ENCODE measurements at places on chromosomes 2 and 18.

GRCh38 chr2:200749631-200750322 is 61.9 kb upstream of the BZW1 start:
- peaks cover 3% of the 10 kb centered on the region for H3K27me3 ChIP-seq
- H3K4me1 ChIP-seq: no peaks in the 10 kb centered on the region
- H3K27ac ChIP-seq: no peak overlapping the region
- DNase-seq: no peak

DNA sequence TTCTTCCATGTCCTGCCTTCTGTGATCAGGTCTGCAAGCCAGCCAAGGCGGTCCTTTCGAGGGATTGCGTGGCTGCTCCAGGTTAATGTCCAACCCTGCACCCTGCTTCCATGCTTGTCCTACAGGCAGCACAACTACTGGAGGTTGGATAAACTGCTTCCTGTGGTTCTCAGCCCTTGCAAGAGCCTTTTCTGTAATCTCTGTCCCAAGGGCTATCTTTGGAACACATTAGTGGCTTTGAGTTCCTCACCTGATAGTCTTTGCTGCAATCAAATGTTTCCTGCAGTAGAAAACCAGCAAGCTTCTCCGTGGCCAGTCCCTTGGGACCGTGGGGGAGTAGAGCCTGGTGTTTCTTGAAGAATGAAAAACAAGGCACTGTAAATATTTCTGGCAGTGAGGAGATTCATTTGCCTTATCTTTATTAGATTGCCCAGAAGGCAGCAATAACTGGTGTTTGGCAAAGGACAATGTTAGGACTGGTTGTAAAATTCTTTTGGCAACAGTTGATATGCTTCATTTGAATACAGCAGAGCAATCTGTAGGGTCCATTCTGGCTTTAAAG is 214.4 kb downstream of the FHOD3 start:
- no peaks in the 10 kb centered on the region for H3K36me3 ChIP-seq
- DNase-seq: no peak
- H3K27me3 ChIP-seq: peaks cover 11% of the 10 kb centered on the region
- H3K27ac ChIP-seq: no peak overlapping the region
- no peaks in the 10 kb centered on the region for H3K4me1 ChIP-seq

DNA sequence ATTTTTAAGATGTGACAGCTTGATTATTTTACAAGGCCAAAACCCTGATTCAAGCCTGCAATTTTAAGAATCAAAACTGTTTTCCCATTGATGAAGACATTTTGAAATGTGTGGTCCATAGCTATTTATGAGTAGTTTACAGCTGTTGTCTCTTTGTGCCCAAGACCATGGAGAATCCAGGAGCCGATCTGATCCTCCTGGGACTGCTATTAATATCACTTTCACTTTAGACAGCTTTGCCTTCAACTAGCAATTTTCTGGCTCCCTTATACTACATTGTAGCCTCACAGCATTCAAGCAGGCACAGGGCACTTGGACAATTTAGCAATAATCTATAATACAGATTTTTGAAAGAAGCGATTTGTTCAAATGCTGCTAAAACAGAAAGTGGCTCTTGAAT is 172.9 kb downstream of the SLC8A1 start:
- H3K36me3 ChIP-seq: no peaks in the 10 kb centered on the region
- no peak overlapping the region for H3K4me3 ChIP-seq
- no peak overlapping the region for H3K27ac ChIP-seq
- DNase-seq: no peak

DNA sequence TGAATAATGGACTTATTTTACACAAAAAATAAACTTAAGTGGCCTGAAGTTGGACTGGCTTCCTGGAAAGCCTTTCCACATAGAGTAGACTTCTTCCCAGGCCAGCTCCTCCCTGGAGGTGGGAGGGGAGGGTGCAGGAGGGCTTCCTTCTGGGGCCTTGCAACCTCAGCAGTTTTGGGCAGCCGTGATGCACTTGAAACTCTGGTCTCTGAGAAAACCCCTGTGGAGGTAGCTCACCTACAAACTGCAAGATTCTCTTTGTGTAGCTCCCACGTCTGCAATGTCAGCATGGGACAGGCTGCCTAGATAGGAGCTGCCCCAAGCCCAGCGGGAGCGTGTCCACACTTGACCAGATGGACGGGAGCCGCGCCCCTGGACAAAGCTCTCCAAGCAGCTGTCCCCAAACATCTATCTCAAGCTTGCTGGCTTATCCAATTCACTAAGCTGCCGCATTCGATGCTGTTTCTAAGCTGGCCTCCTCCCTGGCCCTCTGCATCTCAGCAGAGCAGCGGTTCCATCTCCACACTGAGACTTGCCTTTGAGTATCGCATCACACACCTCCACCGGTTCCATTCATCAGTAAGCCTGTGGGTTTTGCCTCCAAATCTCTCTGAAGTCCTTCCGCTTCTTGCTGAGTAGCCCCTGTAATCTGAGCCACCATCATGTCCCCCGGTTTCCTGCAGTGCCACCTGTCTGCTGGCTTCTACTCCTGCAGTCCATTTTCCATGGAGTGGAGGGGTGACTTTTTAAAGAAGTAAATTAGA is 1.6 kb upstream of the LPIN1 start:
- H3K4me1 ChIP-seq: peaks cover 54% of the 10 kb centered on the region
- no peaks in the 10 kb centered on the region for H3K27me3 ChIP-seq
- no peak overlapping the region for H3K27ac ChIP-seq
- H3K4me3 ChIP-seq: no peak overlapping the region
- no peaks in the 10 kb centered on the region for H3K36me3 ChIP-seq
- DNase-seq: peak; percentile 51

DNA sequence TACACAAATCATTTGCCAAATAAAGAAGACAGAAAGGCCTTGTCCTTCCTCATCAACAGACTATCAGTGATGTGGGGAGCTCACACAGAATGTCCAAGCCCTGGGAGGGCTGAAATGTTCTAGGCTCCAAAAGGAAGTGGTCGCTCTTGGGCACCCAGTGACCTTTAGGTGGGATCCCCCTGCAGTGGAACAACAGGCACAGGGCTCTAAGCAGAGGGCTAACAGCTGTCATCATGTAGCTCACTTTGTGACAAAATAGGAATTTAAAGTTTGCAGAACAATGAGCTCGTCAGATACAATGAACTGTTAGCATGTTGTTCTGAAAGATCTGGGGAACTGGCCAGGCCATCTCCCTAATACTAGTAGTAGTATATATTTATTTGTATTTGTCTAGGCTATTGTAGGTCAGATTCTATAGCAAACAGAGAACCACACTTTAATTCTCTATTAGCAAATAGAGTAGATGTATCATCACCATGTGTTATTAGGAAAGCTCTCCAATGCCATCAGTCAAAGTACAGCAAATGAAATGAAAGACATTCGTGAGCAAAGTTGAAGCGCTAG is 151.5 kb upstream of the MAP3K20 start:
- H3K4me3 ChIP-seq: no peak overlapping the region
- no peak for DNase-seq
- no peaks in the 10 kb centered on the region for H3K4me1 ChIP-seq
- H3K27me3 ChIP-seq: no peaks in the 10 kb centered on the region
- no peaks in the 10 kb centered on the region for H3K36me3 ChIP-seq

DNA sequence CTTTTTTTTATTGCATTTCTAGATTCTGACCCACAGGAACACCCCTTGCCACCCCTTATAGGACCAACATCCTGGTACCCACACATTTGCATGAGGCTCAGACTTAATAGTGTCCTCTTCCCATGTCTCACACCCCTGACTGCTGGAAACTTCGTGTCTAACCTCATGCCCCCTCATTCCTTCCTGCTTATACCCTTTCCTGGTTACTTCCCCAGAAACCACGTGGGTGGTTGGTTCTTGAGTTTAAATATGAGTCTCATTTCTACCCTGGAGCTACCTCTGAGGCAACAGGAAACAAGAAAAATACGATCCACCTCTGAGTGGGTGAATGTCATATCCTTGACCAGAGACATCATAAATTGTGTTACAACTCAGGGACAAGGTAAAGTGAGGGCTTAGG is 1.6 kb downstream of the TNP1 start:
- no peaks in the 10 kb centered on the region for H3K36me3 ChIP-seq
- H3K4me3 ChIP-seq: no peak overlapping the region
- no peak overlapping the region for H3K27ac ChIP-seq
- no peaks in the 10 kb centered on the region for H3K27me3 ChIP-seq
- DNase-seq: no peak

DNA sequence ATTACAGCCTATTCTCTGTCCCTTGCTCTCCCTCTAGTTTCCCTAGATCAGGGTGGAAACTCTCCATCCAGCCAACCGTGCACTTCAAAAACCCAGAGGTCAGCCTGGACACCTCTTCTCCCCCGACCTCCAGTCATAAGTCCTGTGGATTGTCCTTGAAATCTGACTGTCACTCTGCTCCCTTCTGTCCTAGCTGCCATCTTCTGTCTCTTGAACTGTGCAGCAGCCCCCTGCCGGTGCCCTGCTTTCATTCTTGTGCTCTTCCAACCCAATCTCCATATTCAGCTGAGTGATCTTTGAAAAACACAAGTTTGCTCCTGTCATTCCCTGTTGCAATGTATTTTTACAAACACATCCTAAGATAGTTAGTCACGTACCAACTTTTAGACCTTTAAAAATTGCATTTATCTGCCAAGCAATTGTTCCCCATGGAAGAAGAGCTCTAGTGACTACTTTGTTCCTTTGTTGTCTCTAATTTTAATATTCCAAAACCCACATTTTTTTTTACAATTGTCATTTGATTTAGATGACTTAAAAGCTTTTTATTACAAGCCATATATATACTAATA is 254.3 kb downstream of the CAMKMT start:
- peaks cover 18% of the 10 kb centered on the region for H3K4me1 ChIP-seq
- no peak for DNase-seq
- H3K27ac ChIP-seq: no peak overlapping the region
- H3K4me3 ChIP-seq: no peak overlapping the region
- H3K36me3 ChIP-seq: no peaks in the 10 kb centered on the region

GRCh38 chr18:24491927-24492834 is 31.7 kb downstream of the HRH4 start:
- H3K4me3 ChIP-seq: no peak overlapping the region
- H3K36me3 ChIP-seq: no peaks in the 10 kb centered on the region
- no peaks in the 10 kb centered on the region for H3K4me1 ChIP-seq
- H3K27ac ChIP-seq: no peak overlapping the region
- H3K27me3 ChIP-seq: no peaks in the 10 kb centered on the region
- DNase-seq: peak; percentile 12

GRCh38 chr2:215355801-215356200 is 43.9 kb downstream of the ATIC start:
- H3K36me3 ChIP-seq: peaks cover 20% of the 10 kb centered on the region
- no peaks in the 10 kb centered on the region for H3K4me1 ChIP-seq
- H3K27me3 ChIP-seq: no peaks in the 10 kb centered on the region
- no peak overlapping the region for H3K27ac ChIP-seq

- no peak overlapping the region for H3K4me3 ChIP-seq
- DNase-seq: no peak
- H3K4me1 ChIP-seq: no peaks in the 10 kb centered on the region
- no peaks in the 10 kb centered on the region for H3K27me3 ChIP-seq
Observed at GRCh38 chr2:104616856-104617255, 237.1 kb upstream of the POU3F3 start.

DNA sequence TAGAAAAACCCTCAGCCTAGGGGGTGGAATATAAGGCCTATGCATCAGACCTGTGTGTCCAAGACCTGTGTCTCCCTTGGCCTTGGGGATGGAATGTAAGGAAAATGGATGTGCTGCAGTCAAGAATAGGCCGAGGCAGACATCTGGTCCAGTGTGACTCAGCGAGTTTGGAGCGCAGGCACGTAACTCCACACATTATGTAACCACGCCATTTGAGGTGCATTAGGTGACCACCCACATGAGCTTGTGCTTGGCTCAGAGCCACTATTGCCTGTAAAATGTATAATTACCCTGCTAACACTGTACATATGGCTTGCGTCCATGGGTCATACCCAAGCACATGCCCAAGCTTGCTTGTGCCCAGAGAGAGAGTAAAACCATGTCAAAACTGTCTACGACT is 580.9 kb upstream of the HNMT start:
- no peaks in the 10 kb centered on the region for H3K36me3 ChIP-seq
- H3K27me3 ChIP-seq: no peaks in the 10 kb centered on the region
- no peaks in the 10 kb centered on the region for H3K4me1 ChIP-seq
- DNase-seq: peak; percentile 47
- no peak overlapping the region for H3K27ac ChIP-seq
- no peak overlapping the region for H3K4me3 ChIP-seq

DNA sequence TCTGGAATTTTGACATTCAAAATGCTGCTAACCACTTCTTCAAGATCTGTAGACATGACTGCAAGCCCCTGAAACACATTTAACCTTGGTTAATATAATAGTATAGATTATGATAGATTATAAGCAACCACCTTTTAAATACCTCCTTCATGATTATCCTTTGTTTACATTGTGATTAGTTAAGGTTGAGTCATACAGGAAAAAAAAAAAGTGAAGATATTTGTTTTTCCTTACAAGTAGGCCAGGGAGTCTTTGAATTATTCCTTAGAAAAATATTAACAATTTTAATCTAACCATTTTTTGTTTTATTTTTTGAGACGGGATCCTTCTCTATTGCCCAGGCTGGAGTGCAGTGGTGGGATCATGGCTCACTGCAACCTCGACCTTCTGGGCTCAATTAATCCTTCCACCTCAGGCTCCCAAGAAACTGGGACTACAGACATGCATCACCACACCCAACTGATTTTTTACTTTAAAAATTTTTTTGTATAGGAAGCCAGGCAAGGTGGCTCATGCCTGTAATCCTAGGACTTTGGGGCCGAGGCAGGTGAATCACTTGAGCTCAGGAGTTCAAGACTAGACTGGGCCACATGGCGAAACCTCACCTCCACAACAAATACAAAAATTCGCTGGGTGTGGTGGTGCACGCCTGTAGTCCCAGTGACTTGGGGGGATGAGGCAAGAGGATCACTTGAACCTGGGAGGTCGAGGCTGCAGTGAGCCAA is 99.4 kb downstream of the SLC39A10 start:
- no peak for DNase-seq
- H3K4me3 ChIP-seq: no peak overlapping the region
- no peaks in the 10 kb centered on the region for H3K4me1 ChIP-seq
- H3K36me3 ChIP-seq: no peaks in the 10 kb centered on the region
- no peaks in the 10 kb centered on the region for H3K27me3 ChIP-seq

GRCh38 chr2:237161189-237161588 is 75.5 kb downstream of the COPS8 start:
- no peak for DNase-seq
- H3K4me1 ChIP-seq: peaks cover 9% of the 10 kb centered on the region
- H3K36me3 ChIP-seq: no peaks in the 10 kb centered on the region
- no peak overlapping the region for H3K27ac ChIP-seq

- H3K36me3 ChIP-seq: peaks cover 59% of the 10 kb centered on the region
- H3K4me3 ChIP-seq: peak overlapping the region; percentile 61
- peak; percentile 46 for DNase-seq
- H3K27me3 ChIP-seq: no peaks in the 10 kb centered on the region
- H3K4me1 ChIP-seq: peaks cover 33% of the 10 kb centered on the region
Observed at GRCh38 chr2:96264656-96265348, 995 bp downstream of the TMEM127 start.
